ENCODE measurements at places on chromosomes 13 and 19.

GRCh38 chr13:46131705-46132104 lies 26.9 kb upstream of the CPB2 start:
- DNase-seq, result no peak

- DNase-seq, result peak; percentile 30
Observed at GRCh38 chr19:50046649-50047503, 21.1 kb downstream of the ZNF473 start.

DNA sequence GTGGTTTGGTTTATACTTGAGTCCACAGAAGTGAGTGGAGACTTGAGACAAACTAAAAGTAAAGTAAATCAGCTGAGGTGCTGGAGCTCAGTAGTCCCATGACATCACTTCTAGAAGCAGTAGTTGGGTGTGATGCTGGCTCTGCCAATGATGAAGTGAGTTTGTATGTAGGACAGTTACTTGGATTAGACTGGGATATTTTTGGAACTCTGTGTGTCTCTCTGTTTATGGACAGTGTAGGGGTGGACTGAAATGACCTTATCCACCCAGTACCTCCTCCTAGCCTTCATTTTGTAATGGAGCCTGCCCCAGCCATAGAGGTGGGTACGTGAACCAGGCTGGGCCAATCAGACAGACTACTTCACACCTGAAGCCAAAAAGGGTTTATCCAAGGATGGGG lies 52.2 kb downstream of the POLR1D start:
- DNase-seq, result no peak

DNA sequence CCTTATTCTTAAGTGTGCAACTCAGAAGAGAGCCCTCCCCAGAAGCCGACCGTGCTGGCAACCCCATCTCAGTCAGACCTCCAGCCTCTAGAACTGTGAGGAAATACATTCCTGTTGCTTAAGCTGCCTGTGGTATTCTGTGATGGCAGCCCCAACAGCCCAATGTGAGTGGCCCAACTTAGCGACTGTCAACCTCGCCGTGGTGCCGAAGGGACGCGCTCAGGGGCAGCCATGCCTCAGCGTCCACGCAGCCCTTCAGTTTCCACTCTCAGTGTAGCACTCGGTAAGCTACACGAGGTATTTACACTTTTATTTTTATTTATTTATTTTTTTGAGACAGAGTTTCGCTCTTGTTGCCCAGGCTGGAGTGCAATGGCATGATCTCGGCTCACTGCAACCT lies 18.4 kb downstream of the PROZ start:
- DNase-seq, result no peak

GRCh38 chr13:29909975-29910674 lies 59.7 kb upstream of the UBL3 start:
- no peak for DNase-seq

GRCh38 chr19:51607920-51608562 lies 22.2 kb downstream of the SIGLEC5 start:
- peak; percentile 86 for DNase-seq

DNA sequence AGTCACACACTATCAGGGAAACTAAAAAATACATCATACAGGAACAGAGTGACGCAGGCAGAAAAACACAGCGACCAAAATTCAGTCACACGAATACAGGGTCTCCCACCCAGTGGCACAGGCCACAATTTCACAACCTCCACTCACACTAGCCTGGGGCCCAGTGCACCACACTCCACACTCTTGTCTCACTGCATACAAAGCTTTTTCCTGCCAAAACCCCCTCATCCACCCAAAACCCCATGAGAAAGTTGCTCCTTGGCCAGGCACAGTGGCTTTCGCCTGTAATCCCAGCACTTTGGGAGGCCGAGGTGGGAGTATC lies 1.2 kb downstream of the S1PR5 start:
- no peak for DNase-seq

GRCh38 chr19:30229525-30230174 lies 142.5 kb upstream of the ZNF536 start:
- peak; percentile 21 for DNase-seq

GRCh38 chr13:46168341-46168740 lies 13.6 kb downstream of the LCP1 start:
- DNase-seq, result peak; percentile 10

GRCh38 chr13:83905641-83906040 lies 23.4 kb upstream of the SLITRK1 start:
- no peak for DNase-seq

- DNase-seq, result no peak
Observed at GRCh38 chr19:42197375-42197817, 20.1 kb downstream of the DEDD2 start.

DNA sequence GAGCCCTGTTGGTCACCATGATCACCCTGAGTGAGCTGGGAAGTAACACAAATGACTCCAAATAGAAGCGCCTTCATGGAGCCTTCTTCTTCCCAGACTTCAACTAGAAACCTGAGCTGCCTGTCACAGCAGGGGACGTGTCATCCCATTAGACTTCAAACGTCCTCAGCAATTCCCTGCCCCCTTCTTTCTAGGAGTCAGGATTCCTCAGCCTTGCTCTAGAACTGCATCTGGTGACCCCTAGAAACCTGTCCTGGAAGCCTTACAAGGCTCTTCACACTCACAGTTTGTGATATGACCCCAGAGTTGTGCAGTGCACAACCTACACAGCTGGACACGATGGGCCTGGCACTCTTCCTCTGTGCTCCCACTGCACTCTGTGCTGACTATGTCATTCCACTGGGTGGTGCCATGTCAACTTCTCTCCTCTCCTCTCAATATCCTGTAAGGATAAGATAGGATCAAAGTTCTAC lies 23.6 kb upstream of the TTYH1 start:
- no peak for DNase-seq

- peak; percentile 63 for DNase-seq
Observed at GRCh38 chr13:21060338-21061028, 903 bp downstream of the LATS2 start.

DNA sequence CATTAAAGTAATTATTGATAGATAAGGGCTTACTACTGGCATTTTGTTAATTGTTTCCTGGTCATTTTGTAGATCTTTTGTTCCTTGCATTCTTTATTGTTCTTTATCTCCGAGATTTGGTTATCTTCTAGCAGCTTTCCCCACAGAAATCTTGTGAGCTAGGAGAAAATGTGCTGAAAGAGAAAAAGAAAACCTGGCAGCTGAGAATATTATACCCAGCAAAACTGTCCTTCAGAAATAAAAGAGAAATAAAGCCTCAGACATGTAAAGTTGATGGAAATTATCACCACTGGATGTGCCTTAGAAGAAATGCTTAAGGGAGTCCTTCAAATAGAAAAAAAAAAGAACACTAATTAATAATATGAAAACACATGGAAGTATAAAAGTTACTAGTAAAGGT lies 464.9 kb upstream of the GPC6 start:
- DNase-seq, result no peak

- no peak for DNase-seq
Observed at GRCh38 chr19:10431254-10431942, 11.1 kb downstream of the PDE4A start.

DNA sequence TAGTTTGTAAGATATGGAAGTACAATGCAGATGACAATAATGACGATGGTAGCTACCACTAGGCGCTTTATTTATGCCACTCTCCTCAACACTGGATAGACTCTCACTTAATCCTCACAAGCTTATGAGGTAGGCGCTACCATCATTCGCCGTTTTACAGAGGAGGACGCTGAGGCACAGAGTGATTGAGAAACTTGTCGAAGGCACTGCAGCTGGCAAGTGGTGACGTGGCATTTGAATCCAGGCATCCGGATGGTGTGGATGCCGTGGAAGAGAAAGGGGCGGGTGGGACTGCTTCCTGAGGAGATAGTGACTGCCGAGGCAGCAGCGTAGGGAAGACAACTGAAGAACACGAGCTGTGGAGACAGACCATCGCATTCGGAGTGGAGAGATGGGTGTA lies 1.3 kb upstream of the RPS9 start:
- DNase-seq, result no peak

GRCh38 chr13:58085274-58085673 lies 453.7 kb downstream of the PCDH17 start:
- no peak for DNase-seq

GRCh38 chr13:48579165-48579918 lies 46.5 kb upstream of the RCBTB2 start:
- no peak for DNase-seq

DNA sequence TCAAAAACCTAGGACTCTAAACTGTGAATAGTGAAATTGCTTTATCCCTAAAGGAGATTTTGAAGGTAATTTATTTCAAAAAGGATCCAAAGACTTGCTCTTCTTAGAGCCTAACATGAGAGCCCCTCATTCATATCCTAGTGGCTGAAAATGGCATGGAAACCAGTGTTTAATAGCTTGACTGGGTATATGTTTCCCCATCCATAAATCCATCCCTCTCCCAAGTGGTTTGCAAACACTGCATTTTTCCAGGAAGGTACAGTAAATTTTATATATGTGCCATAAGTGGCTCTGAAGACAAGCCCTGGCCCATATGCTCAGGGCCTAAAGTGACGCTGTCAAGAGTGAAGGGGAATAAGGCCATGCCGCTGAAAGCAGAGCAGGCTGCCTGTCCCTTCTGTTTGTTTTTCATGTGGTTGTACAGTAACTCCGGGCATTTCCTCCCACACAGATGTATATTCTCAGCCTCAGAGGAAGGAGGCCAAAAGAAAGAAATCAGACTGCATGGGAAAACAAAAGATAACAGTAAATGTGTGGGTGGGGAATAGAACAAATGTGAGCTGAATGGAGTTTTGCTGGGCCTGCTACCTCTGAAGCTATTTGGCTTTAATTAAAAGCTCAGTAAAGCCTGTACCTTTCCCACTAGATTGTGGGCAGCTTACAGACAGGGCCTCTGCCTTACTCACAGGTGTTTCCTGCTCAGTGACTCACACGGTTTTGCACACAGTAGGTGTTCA lies 181.9 kb downstream of the PCDH9 start:
- DNase-seq, result no peak

- peak; percentile 50 for DNase-seq
Observed at GRCh38 chr19:37931881-37932655, 25.1 kb downstream of the SIPA1L3 start.

DNA sequence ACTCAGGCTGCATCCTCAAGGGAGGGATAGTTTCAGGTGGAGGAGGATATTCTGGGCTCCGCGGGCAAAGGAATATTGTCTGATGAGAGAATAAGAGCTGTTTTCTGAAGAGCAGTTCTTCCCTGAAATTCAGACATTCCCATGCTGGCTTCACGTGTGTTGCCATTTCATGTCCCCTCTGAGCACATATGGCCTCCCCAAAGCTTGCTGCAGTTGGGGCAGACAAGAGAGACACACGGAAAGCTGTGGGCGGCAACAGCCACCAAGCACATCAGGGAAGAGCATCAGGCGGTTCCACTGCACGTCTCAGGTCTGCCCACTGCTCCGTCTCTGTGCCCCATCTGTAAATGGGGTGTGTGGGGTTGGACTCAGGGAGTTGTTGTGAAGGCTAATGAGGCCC lies 247.5 kb upstream of the TSHZ3 start:
- DNase-seq, result no peak

DNA sequence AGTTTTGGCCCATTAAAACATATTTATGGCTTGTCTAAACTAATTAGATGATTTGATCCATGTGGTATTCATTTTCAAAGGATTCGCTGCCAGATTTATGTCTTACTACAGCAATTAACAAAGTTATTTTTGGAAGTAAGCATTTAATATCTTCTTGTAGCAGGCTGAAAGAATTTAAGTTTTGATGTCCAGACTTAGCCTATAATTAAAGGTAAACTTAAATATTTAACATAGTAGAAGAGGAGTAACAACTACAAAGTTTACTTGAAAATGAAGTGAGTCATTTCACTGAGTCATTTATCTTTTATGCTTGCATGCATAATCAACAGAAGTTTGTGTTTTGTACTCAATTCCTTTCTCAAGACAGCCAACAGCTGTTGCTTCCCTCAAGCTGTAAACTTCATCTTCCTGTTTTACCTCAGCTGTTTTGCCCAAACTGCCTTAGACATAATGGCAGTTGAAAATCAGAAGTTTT lies 58.1 kb downstream of the EDNRB start:
- DNase-seq, result no peak

DNA sequence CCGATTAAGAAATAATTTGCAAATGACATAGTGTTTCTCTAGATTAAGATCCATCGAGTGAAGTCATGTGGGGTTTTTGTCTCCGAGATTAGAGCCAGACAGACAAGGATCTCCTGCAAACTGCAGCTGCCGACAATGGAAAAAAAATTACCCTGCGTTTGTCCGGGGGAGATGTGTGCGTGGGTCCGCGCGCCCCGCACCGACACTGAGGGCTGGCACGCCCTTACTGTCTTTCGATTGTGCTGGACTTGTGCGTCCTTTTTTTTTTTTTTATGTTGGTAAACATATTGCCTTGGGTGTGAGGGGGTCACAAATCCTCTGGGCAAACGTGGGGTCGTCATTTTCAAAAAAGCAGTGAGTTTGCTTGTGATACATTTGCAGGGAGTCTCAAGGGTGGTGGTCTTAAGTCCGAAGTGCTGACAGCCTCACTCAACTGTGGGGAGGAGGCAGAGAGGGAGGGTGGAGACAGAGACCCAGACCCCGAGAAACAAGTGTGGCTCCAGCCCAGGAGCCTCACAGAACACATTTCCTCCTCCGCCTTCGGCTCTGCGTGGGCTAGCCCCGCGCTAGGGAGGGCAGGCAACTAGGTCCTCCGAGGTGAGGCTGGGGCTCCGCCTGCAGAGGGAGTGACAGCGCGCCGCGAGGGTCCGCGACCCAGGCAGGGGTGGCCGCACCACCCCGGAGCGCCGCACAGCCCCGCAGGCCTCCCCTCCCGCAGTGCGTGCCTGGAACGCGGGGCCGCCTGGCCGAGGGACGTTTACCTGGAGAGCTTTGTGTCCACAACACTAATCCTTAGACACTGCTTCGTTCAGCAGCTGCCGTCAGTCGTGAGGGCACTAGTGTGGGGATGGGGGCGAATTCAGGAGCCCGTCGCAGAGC lies 11.7 kb upstream of the SOX1 start:
- no peak for DNase-seq

GRCh38 chr13:99506634-99507033 lies 5.4 kb downstream of the TM9SF2 start:
- DNase-seq, result no peak

- no peak for DNase-seq
Observed at GRCh38 chr13:99393791-99394735, 86.9 kb upstream of the GPR183 start.

DNA sequence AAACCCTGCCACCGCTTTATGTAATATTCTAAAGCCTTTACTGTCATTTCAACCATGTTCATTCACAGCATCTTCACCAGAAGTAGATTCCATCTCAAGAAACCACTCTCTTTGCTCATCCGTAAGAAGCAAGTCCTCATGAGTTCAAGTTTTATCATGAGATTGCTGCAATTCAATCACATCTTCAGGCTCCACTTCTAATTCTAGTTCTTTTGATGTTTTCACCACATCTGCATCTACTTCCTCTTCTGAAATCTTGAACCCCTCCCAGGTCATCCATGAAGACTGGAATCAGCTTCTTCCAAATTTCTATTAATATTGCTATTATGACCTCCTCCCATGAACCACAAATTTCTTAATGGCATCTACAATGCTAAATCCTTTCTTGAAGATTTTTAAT lies 83.9 kb downstream of the FOXO1 start:
- DNase-seq, result no peak

Data from nephron progenitor cell (in vitro differentiated cells).